Smooth muscle cell of the brain vasculature (primary cell): ENCODE measurements at places on chromosomes 11 and 22.

DNA sequence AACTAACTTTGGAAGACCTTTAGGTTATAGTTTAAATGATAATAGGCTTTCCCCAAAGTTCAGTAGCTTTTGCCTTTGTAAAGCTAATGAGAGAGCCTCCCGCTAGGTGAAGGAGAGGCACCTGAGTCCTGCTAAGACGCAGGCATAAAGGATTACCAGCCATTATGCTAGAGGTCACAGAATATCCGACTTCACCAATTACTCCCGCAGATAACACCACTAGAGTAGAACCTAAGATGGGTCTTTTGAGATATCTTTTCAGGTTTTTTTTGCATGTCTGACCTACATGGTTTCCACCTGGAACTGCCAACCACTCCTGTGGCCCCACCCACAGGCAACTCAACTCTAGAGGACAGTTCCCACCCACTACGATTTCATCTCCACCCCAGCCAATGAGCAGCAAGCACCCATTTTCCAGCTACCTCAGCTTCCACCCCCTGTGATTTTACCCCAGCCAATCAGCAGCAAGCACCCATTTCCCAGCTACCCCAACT lies 314.3 kb downstream of the BRD1 start:
- no peak for DNase-seq

DNA sequence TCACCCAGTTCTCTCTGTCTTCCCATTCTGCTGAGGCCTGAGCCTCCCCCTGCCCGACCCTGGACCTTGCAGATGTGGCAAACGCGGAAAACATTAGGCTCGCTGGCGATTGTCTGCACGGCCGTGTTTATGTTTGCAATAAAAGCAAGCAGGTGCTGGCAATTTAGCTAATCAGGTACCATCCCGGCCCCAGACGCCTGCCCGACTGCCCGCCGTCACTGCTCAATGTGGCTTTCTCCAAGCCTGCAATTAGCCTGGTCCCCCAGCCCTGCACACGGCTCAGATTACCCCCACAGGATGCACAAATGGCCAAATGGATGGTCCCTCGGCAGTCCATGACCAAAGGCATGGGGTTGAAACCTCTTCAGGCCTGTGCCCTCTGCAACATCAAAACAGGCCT lies 259.7 kb downstream of the MN1 start:
- no peak for DNase-seq

DNA sequence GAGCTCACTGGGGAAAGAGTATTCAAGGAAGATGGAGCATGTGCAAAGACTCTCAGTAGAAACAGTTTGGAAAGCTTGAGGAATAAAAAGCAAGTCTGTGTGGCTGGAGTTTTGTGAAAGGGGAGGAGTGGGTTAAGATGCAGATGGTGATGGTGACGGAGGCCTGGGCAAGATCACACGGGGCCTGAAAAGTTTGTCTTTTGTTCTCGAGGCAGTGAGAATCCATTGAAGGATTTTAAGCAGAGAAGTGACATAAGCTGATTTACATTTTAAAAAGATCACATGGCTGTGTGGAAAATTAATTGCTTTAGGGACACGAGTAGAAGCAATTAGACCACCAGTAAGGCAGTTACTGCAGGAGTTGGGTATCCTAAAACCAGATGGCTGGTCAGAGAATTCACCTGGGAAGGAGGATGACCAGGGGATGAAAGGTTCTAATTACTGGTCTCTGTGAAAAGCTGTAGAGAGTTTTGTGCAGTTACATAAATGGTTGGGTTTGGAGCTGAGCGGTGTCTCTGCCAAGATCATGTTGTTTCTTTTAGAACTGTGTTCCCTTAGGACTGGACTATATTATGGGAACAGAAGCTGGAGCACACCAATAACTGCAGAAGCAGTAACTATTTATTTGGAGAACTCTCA lies 7.1 kb downstream of the RRP8 start:
- DNase-seq = no peak

GRCh38 chr11:130177782-130178181 lies 18.2 kb downstream of the ST14 start:
- DNase-seq = no peak
